ENCODE measurements at places on chromosomes 7 and 10.
A peak's percentile ranks its signal among the peaks of the same experiment; 100 is the strongest.

DNA sequence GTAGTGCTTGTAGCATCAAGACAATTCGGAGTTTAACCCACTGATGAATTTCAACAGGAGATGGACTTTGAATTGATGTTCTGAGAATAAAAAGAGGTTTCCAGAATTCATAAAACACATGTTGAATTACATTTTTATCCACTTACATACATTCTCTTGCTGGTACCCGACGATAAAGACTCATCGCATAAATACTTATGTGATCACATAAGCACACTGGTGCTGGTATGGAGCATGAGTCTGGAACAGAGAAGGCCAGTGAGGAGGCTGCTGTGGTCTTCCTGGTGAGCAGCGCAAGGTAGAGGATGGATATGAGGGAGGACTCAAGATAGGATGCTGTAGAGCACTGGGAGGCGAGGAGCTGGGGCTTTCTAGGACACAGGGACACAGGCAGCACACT lies 109.0 kb downstream of the RNF216 start:
- DNase-seq = no peak

DNA sequence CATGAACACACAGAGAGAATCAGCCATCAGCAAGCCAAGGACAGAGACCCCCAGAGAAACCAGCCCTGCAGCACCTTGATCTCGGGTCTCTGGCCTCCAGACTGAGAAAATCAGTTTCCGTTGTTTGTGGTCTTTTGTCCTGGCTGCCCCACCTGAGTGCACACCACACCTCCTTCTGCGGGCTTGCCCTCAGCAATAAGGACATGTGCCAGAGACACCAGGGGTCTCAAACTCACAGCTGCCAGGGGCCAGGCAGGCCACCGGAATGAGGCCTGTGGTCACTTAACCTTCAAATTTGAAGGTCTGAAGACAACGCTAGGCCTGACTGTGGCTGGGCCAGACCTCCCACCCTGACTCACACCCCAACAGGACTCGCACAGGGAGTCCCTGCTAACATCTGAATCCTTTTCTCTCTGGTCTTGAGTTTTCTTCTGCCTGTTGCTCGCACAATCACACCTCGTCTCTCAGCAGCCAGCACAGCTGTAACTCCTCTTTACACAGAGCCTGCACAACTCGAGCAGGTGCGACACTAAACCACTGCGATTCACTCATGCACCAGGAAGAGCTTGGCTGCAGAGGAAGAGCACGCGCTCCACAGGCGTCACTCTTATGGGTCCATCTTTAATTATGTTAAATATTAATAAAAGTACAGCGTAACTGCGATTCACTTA lies 86.2 kb downstream of the CHST15 start:
- DNase-seq = no peak

DNA sequence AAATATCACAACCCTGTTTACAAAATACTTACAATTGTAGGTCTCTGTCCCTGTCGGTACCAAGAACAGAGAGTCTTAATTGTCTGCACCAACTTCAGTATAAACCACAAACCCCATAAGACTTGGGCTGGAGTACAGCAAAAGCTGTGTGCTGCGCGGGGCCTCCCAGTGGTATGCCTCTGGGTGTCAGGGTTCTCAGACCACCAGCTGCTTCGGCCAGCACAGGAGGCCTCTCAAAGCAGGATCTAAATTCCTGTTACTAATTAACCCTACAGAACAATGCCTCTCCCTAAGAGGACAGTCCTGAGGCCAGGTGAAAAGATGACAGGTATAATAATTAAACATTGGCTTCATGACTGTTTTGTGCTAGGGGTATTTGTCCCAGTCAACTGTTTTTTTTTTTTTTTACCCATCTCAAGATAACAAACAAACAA lies 957 bp upstream of the SVIL start:
- DNase-seq = no peak

DNA sequence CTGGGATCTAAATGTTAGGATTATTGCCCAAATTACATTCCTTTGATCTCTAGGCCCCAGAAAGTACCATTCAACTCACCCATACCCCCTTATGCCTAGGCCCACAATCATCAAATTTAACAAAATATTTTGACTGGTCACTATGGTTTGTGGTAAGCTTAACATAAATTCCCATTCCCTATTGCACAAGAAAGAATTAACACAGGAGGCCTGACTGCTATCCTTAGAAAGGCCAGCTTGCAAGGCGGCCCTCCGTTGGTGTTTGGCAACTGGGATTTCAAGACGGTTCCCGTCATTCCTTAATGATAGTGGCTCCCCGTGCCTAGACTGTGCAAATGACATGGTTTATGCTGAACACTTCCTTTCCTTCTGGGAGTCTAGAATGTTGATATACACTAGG lies 29.6 kb downstream of the ARHGAP21 start:
- DNase-seq = no peak

DNA sequence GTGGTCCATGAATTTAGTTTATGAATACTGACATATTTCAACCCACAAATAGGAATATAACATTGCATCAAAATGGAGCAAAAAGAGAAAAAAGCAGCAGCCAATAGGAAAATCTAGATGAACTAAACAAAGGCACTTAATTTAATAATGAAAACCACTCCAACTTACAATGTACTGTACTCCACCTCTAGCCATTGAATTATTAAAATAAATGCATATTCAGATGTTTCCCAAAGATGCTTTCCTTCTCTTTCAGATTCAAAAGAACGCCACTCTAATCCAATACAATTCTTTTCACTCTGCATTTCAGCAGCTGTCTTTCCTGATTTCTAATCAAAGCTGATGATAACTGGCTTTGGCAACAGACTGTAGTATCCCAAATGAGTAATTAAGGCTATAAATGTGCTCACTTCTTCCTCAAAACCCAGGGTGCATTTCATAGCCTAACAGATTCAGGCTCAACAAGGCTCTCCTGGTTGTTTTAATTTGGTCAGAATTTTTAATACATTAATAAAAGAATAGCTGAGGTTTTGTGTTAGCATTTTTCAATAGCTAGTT lies 577.1 kb downstream of the PARD3 start:
- DNase-seq = no peak

GRCh38 chr7:18520450-18521235 lies 25.1 kb downstream of the HDAC9 start:
- DNase-seq = peak; percentile 80

DNA sequence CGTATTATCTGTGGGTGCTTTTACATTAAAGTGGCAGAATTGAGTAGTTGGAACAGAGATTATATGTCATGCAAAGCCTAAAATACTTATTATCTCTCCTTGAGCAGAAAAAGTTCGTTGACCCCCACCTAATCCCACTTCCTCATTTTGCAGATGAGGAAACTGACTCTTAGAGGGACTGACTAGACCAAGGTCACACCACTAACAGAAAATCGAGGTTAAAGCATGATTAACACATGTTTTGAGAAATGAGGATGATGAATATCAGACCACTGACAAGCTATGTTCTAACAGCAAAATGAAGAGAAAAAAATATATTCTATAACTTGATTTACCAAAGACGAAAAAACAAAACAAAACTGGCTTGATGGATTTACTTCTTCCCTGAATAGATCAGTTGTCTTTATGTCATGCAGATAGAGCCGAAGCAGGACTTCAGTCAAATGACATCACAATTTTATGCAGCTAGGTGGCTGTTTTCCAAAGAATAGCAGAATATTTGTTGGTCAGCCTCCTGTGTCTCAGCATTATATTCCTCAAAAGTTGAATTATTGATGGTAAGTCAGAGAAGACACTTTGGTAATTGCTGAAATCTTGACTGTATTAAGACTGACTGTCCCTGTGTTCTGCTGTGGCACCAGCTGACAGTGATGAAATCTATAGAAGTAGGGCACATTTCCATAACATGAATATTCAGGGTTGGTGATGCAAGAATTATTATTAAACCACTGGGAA lies 24.2 kb upstream of the SMIM30 start:
- no peak for DNase-seq

DNA sequence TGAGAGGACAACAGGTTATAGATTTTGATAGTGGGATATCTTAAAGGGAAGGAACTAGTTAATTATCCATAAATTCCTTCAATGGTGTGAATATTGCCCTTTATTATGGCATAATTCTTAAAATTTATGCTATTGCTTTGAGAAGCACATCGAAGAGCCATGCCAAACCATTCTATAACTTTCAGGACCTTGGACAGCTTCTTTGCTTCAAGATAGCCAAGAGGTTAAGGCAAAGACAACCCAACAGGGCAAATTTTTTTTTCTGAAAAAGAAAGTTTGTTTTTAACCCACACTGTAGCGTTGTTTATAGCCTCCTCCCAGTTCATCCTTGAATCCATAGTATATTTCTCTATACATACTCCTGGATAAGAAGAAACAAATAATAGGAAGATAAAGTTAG lies 103.2 kb downstream of the NRG3 start:
- peak; percentile 47 for DNase-seq

- no peak for DNase-seq
These were observed 2.5 kb downstream of the NRAP start for GRCh38 chr10:113661332-113661731.

DNA sequence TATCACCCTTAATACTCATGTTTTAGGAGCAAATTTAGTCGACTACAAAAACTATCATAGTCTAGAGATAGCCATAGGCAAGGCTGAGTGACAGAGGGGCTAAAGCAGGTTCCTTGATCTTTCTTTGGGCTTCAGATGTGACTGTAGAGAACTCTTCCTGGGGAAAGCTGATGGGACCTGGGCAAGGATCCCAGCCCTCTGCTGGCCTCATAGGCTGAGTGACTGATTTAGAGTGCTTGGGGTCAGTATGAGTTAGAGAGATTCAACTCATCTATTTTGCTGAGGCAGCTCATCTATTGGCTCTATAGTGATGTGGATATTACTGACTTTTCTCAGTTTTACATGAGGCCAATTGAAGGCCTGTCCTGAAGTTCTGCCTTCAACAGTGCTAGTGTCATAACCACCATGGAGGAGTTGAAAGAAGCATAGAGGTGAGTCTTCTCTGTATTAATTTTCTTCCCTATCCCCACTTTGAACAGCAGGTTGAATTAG lies 81.6 kb downstream of the SAMD9 start:
- no peak for DNase-seq

GRCh38 chr7:5635461-5636445 lies 145.7 kb downstream of the RNF216 start:
- DNase-seq = no peak

GRCh38 chr7:78779788-78780187 lies 673.7 kb downstream of the MAGI2 start:
- DNase-seq = no peak

DNA sequence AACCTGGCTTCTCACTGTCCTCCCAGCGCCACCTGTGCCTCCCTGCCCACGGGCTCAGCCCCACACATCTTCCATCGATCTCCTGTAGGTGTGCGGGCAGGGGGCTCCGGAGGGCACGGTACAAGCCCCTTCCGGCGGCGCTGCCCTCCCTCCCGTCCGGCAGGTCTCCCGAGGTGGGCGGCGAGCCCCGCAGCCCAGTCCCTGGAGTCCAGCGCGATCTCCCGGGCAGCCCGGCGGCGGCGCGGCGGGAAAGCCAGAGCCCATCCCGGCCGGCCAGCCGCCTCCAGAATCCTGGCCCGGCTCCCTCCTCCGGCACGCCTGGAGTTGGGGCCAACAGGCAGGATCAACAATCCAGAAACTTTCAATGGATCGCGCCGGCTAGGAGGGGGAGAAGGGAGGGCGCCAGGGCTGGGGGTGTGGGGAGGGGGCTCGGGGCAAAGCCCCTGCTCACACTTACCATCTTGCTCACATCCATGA lies 100.1 kb downstream of the HIP1 start:
- peak; percentile 36 for DNase-seq

GRCh38 chr7:485188-486081 lies 34.2 kb downstream of the PDGFA start:
- no peak for DNase-seq

GRCh38 chr10:124090601-124091209 lies 2.7 kb downstream of the CHST15 start:
- DNase-seq = no peak

- DNase-seq = no peak
These were observed 84.1 kb downstream of the MALSU1 start for GRCh38 chr7:23383225-23383624.

GRCh38 chr7:113301141-113301540 lies 182.8 kb upstream of the SMIM30 start:
- no peak for DNase-seq

- DNase-seq = no peak
These were observed 111.6 kb downstream of the ACTR3B start for GRCh38 chr7:152871005-152871677.

DNA sequence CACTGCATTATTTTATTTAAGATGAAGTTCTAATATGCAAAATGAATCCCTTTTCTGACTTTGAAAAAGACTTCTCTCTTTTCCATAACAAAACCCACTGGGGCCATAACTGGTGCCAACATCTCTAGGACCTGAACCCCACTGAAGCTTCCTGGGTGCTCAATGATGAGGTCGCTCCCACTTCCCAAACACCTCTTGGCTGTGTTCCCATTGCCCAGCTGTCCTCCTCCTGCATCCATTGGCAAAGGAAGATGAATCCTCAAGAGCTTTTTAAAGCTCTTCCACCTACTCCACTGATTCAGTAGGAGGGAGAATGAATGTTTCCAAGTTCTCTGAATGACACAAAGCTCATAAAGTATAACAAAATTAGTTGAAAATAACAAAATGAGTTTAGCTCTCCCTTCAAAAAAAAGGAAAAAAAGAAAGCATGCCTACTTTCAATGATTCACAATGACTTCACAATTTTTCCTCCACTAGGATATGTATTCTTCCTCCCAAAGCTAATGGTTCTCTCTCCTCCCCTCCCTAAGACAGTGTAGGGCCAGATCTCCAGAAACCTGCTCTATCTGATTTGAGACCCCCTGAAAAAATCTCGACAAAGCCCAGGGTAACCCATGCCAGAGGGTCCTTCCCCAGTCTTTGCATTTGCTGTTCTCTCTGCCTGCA lies 64.8 kb downstream of the SORBS1 start:
- DNase-seq = no peak

GRCh38 chr10:52644373-52645186 lies 128.0 kb downstream of the MBL2 start:
- DNase-seq = peak; percentile 62

DNA sequence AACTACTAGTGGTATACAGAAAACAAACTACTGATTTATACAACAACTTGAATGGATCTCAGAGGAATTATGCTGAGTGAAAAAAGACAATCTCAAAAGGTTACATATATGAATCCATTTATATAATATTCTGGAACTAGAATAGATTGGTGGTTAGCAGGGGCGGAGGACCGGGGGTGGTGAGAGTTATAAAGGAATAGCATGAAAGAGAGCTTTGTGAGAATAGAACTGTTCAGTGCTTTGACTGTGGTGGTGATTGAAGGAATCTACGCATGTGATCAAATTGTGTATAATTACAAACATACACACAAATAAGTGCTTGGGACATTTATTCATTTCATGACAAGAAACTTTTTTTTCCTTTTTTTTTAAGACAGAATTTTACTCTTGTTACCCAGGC lies 19.6 kb downstream of the RAB19 start:
- no peak for DNase-seq

- peak; percentile 59 for DNase-seq
These were observed 22.3 kb downstream of the IMPDH1 start for GRCh38 chr7:128387216-128388144.

- peak; percentile 52 for DNase-seq
These were observed 69.3 kb downstream of the AP3M1 start for GRCh38 chr10:74081192-74081803.

GRCh38 chr7:93147363-93147762 lies 822 bp downstream of the SAMD9L start:
- peak; percentile 47 for DNase-seq

Data from kidney capillary endothelial cell (primary cell).